ENCODE measurements at places on chromosomes 16 and 17.
A peak's percentile ranks its signal among the peaks of the same experiment; 100 is the strongest.

DNA sequence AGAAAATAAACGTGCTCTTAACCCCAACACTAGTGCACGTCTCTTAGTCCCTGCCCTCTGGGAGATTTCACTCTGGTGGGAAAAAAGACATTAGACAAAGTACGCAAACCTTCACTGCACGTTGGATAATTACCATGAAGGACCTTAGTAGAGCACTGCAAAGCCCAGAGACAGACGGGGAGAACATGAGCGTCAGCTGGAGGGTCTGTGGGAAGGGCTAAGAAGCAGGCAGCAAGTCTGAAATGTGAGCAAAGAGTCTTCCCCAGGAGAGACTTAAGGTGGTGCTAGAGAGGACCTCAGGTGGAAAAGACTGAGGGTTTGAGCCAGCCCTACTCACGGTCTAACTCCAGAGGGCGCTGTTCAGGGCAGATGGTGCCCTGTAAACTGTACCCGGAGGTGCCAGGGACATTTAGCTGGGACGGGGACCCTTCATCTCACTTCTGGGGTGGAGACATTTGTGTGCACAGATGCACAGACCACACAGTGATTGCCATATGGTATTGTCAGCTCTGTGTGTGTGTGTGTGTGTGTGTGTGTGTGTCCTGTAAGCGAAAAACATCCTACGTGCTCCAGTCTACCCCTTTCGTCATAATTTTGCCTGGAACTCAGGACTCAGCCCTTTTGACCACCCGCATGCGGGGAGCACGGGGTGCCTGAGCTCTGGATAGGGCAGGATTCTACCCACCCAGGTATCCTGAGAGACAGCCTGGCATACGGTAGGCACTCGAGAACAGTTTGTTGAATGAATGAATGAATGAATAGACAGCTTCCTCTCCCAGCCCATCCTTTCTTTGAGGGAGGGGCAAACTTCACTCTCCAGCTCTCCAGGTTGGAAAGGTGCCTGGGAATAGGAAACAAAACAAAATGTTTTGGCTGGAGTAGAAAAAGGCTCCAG is 10.1 kb upstream of the STAC2 start:
- peak; percentile 62 for DNase-seq

- DNase-seq, result peak; percentile 87
Measured at GRCh38 chr17:2634361-2634960, 41.0 kb downstream of the PAFAH1B1 start.

DNA sequence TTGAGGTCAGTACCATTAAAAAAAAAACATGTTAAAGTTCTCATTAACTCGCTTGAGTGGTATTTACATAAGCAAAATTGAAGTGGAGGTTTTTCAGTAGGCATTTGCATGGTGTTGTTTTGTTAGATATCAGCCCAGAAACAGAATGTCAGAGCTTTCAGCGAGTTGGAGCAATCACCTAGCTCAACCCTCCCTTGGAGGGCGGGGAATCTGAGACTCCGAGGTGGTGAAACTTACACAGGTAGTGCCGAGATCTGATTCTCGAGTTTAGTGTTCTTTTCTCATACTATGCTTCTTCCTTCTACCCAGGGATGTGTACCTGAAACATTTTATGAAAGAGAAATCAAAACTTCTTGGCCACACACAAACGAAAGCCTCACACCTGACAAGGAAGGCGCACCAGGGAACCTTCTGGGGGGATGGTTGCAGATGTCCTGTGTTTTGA is 6.6 kb downstream of the SEC14L1 start:
- DNase-seq, result no peak

GRCh38 chr17:41928693-41929251 is 1.6 kb upstream of the ODAD4 start:
- DNase-seq, result no peak

GRCh38 chr16:78836802-78837491 is 737.5 kb downstream of the WWOX start:
- no peak for DNase-seq

DNA sequence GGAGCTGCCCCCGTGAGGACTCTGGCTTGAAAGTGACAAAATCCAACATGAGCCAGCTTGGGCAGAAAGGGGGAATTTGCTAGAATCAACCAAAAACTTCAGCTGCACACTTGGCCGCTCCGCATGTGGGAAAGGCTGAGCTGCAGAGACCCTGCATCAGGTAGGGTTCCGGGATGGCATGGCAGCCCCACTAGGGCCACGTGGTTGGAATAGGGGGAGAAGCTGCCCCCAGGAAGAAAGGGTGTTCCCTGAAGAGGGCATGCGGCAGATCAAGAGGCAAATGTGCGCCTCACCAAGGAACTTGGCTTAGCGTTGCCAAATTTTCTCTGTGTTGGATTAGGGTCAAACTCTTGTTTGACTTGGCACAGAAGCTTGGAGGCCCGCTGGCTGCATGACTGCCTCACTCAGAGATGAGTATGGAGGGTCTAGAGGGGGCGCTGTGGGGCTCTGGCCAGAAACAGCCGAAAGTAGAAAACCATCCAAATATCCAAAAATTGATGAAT is 29.2 kb upstream of the WFIKKN2 start:
- peak; percentile 16 for DNase-seq

DNA sequence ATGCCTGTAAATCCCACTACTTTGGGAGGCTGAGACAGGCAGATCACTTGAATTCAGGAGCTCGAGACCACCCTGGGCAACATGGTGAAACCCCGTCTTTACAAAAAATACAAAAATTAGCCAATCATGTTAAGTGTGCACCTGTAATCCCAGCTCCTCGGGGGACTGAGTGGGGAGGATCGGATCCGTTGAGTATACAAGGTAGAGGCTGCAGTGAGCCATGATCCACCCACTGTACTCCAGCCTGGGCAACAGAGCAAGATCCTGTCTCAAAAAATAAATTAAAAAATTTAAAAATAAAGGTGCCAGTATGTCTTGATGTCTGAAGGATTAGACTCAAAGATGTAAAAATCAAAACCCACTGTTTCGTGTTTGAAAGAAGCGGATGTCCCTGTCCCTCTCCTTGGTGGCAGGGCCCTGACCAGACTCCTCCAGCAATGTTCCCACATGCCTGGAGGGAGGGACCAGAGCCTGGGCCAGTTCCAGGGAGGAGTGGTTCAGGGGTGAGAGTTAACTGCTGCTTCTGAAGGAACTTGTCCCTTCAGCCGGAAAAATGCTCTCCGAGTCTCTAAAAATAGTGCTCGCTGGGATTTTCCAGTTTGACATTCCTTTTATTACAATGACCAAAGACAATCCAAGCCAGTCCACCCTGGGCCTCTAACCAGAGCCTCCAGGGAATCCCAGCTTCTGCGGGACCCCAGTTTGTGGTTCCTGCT is 9.4 kb upstream of the CMTM4 start:
- peak; percentile 12 for DNase-seq

GRCh38 chr16:58318391-58318790 is 23.6 kb upstream of the PRSS54 start:
- DNase-seq, result no peak

DNA sequence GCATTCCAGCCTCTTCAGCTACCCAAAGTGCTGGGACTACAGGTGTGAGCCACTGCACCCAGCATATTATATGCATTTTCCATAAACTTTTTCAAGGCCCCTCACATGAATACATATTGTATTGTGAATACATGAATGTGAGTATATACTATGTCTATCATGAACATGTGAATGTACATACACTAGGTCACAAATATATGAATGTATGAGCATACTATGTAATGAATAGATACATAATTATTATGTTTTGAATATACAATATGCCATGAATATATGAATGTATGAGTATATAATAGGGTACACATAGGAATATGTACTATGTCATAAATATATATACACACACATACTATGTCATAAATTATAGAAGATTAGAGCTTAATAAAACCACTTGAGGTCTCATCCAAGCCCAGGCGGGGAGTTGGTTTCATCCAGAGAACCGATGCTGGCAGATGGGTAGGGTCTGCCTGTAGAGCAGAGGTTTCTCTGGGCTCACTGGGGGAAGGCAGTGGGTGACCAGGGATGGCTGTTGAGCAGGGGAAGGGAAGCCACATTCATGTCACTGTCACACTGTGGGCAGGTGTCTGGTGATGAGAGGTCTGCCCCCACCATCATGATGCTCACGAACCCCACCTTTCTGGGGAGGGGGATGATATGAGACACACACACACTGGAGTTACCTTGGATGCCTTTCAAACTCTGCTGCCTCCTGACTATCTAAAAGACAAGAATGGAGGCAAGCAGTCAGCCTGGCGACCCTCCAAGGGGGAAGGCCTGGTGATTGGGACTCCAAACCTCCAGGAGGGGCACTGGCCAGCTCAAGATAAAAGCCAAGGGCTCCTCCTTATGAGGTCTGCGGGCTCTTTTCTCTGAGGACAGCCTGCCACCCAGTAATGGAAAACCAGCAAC is 7.3 kb downstream of the C16orf95 start:
- DNase-seq, result no peak

- no peak for DNase-seq
Measured at GRCh38 chr16:74666010-74666421, 661 bp downstream of the RFWD3 start.

DNA sequence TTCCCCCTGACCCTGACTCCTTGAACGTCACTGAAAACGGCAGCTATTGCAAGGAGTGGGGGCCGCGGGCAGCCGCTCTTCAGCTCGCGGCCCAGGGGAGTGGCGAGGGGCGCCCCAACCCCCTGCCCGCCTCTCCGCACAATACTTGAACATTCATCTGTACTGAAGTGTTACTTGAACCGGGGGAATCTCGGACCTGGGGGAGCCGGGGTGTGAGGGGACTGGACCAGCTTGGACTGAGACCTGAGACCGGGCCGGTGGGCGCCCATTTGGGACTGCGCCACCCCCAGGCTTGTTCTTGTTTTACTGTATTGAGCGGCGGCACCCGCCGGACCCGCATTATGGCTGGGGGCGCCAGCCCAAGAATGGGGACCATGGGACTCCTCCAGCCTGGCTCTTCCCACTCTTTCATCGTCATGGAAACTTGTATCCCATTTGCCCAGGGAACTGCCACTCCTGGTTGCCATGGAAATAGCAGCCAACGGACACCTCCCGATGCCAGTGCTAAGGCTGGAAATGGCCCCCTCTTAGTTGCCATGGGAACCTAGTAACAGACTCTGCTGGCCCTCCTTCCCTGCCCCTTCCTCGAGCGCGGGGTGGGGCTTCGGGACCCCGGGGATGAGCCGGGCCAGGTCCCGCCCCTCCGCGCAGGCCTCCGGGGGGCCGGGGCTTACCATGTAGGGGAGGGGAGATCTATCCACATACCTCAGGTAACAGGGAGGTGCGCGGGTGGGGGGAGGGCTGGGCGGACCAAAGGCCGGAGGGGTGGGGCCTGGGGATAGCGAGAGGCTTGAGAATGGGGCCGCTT is 805 bp upstream of the ORAI3 start:
- DNase-seq, result peak; percentile 86

DNA sequence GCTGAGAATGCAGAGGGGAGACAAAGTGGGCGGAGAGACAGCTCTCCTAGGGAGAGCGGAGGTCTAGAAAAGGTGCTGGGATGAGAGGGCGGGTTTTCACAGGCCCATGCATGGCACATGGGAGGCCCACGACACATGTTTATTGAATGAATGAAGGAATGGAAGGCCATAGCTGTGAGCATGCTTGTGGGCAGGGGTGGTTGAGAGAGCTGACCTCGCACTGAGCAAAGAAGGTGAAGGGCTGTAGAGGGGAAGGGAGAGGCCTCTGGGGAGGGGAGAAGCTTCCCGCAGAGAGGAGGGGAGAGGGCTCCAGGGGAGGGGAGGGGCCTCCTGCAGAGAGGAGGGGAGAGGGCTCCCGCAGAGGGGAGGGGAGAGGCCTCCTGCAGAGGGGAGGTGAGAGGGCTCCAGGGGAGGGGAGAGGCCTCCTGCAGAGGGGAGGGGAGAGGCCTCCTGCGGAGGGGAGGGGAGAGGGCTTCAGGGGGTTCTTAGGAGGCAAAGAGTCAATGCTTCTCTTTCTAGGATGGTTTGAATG is 27.3 kb downstream of the SDK2 start:
- no peak for DNase-seq

DNA sequence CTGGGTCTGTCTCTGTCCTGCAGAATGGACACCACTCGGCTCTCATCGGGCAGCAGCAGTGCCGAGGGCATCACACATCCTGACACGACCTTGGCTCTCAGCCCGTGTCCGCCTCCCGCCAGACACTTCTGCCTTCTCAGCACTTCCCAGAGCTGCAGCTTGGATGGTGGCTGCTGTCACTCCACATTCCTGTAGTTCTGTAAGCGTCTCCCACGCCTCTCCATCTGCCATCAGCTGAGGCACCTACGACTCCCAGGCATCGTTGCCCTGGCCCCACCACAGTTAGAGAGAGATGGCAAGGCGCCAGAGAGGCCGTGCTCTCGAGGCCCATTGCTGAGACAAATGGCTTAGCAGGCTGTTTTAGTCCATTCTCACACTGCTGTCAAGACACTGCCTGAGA is 195.9 kb upstream of the CHMP6 start:
- DNase-seq, result no peak

DNA sequence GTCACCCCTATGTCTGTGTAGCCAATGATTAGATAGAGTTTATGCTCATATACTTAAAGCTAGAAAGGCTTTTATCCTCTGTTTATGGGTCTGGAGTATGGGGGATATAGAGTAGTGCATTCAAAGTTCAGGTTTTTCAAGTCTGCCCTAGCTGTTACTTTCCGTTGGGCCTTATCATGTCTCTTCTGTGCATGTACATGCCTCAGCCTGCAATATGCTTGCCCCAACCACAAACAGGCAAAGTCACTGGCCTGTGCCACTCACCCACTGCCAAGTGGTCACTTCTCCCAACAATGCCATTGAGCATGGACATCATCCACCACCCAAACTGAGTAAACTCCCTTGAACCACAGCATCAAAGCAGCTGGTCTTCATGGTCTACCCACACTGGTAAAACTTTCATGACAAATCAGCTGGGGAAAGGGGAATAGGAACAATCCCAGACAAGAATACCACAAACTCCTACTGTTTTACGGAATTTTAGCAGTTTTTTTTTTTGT is 70.3 kb upstream of the C17orf78 start:
- DNase-seq, result no peak

GRCh38 chr17:48101012-48101720 is at the start of gene CBX1:
CBX1 (minus strand) TSS chr17:48101478; CDS start chr17:48077004, 24,474 bp downstream.
- peak; percentile 95 for DNase-seq

GRCh38 chr16:80198311-80199299 is 342.2 kb upstream of the DYNLRB2 start:
- no peak for DNase-seq

DNA sequence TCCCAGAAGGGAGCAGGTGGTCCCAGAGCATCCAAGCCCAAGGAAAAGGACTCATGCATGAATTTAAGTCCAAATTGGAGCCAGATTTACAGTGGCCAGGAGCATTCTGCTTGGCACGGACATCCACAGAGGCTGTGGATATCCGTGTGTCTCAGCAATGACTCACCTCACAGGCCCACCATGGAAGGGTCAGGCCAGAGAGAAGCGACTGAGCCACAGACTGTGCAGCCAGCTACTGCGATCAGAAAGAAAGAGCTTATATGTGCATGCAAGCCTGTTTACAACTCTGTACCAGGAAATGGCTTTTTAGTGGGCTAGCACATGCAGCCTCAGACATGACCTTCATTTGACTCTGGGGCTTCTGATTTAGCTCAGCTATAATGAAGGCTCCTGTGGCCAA is 231.0 kb downstream of the C16orf95 start:
- DNase-seq, result peak; percentile 47

- peak; percentile 80 for DNase-seq
Measured at GRCh38 chr17:78883089-78883532, 19.9 kb downstream of the CEP295NL start.
